ENCODE measurements at places on chromosomes 5 and 9. TPM values are rescaled to one million over a fixed set of nuclear protein-coding genes. Genes with fewer than 3 reads are reported as not detected.

FRRS1L gene
- total RNA-seq: 0.29 TPM

TYRP1 gene
- 1.0 TPM for total RNA-seq

TLX3 gene
- total RNA-seq: not detected

GRCh38 chr5:11251247-11251646 lies 490.2 kb upstream of the DAP start:
- no peak for DNase-seq

DNA sequence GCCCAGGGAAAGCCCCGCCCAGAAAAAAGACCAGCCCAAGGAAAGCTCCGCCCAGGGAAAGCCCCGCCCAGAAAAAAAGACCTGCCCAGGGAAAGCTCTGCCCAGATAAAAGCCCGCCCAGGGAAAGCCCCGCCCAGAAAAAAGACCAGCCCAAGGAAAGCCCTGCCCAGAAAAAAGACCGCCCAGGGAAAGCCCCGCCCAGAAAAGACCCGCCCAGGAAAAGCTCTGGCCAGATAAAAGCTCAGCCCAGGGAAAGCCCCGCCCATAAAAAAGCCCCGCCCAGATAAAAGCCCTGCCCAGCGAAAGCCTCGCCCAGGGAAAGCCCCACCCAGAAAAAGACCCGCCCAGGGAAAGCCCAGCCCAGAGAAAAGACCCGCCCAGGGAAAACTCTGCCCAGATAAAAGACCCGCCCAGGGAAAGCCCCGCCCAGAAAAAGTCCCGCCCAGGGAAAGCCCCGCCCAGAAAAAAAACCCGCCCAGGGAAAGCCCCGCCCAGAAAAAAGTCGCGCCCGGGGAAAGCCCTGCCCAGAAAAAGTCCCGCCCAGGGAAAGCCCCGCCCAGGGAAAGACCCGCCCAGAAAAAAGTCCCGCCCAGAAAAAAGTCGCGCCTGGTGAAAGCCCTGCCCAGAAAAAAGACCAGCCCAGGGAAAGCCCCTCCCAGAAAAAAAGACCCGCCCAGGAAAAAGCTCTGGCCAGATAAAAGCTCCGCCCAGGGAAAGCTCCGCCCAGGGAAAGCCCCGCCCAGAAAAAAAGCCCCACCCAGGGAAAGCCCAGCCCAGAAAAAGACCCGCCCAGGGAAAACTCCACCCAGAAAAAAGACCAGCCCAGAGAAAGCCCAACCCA lies 11.9 kb downstream of the GRIN1 start:
- DNase-seq: no peak

- DNase-seq: no peak
Observed at GRCh38 chr5:123700624-123701287, 188.8 kb downstream of the CSNK1G3 start.

ARHGEF37 gene
- 18.0 TPM for total RNA-seq

GRCh38 chr5:135430135-135430437 lies 17.1 kb downstream of the DCANP1 start:
- DNase-seq: no peak

- DNase-seq: no peak
Observed at GRCh38 chr5:117065161-117065560, 490.5 kb upstream of the SEMA6A start.

GRCh38 chr5:131634666-131634995 lies 398 bp downstream of the RAPGEF6 start:
- DNase-seq: peak; percentile 84

DOLPP1 gene
- 4.0 TPM for total RNA-seq

GRCh38 chr5:50606179-50606578 lies 60.3 kb upstream of the PARP8 start:
- DNase-seq: no peak

LCP2 gene
- 25.7 TPM for total RNA-seq

- no peak for DNase-seq
Observed at GRCh38 chr5:4207486-4207885, 611.9 kb downstream of the IRX1 start.

GRCh38 chr5:96702503-96703383 lies 40.6 kb downstream of the CAST start:
- DNase-seq: peak; percentile 97

RAD50 gene
- total RNA-seq: 36.3 TPM

- DNase-seq: no peak
Observed at GRCh38 chr5:78705826-78706225, 57.3 kb upstream of the LHFPL2 start.

IFNA21 gene
- not detected for total RNA-seq

- DNase-seq: no peak
Observed at GRCh38 chr5:146894753-146895521, 16.4 kb upstream of the PPP2R2B start.

GRCh38 chr5:14086261-14086660 lies 56.9 kb upstream of the TRIO start:
- DNase-seq: no peak

GRCh38 chr5:151820903-151821302 lies 49.1 kb downstream of the G3BP1 start:
- DNase-seq: no peak

DNA sequence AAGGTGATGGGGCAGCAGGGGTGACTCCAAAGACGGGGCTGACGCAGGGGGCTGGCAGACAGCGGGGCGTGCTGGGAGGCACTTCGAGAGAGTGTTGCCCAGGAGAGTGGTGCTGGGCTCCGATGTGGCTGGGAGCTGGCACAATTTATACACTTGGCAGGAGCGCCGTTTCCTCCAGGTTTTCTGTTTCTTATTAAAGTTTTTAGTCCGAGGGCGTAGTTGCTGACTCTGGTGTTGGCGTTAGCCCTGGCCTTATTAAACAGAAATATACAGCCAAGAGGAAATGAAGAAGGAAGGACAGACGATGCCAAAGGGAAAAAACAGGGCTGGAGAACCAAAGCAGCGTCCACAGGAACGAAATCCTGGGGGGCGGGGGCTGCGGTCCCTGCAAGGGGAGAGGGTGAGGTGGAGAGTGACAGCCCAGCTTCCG lies 139.6 kb upstream of the PHYKPL start:
- DNase-seq: peak; percentile 69

MEF2C gene
- total RNA-seq: 137 TPM

GRCh38 chr5:142934051-142934762 lies 164.0 kb downstream of the ARHGAP26 start:
- DNase-seq: no peak

DNA sequence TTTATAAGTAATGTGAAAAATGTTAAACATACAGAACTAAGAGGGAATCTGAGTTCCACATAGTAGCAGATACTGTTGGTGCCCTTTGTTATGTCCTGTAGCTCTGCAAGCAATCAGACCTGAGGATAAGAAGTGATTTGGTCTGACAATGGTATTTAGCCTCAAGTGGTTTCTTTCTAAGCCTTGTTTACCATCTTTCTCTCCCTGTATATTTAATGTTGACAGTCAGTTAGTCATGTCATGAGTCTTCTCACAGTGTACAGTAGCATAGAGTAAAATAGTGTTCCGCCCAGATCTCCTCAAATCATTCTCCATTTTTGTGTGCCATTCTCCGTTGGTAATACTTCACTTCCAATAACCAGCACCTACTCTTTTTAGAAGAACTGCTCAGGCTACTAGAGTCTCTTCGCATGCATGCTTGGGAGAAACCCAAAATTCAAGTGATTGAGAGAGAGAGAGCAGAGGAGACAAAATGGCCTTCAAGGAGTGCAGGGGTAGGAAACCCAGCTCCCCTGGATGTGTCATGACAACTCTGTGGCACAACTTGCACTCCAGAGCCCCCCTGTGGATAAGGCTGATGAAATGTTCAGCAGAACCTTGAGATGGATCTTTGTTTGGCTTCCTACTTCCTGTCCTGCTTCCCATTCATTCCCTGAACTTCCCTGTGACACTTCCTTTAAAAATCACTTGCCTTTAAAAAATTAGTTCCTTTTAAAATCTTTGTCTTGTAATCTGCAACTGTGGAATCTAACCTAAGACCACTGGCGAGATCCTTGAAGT lies 129.2 kb upstream of the FST start:
- DNase-seq: no peak

GRCh38 chr9:129513856-129514496 lies 106.9 kb downstream of the C9orf50 start:
- peak; percentile 56 for DNase-seq

DNA sequence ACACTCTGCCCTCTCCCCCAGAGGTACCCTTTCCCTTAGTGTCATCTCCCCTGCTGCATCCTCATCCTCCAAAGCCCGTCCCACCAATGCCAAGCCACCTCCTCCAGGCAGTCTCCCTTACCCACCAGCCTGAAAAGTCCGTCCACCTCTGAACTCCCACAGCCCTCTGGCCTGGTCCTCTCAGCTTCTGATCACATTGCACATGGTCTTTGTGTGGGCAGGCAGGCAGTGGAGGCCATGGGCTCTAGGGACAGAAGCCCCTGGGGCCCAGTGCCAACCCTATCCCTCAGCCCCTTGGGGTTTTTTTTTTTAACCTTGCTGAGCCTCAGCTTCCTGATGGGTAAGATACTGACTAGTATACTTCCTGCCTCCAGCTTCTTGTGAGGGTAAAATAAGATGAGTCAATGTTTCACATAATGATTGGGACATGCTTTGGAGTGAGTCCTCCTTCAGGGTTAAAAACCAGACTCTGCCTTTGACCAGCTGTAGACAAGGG lies 19.4 kb downstream of the CSF1R start:
- DNase-seq: no peak

CARD6 gene
- 10.4 TPM for total RNA-seq

DNA sequence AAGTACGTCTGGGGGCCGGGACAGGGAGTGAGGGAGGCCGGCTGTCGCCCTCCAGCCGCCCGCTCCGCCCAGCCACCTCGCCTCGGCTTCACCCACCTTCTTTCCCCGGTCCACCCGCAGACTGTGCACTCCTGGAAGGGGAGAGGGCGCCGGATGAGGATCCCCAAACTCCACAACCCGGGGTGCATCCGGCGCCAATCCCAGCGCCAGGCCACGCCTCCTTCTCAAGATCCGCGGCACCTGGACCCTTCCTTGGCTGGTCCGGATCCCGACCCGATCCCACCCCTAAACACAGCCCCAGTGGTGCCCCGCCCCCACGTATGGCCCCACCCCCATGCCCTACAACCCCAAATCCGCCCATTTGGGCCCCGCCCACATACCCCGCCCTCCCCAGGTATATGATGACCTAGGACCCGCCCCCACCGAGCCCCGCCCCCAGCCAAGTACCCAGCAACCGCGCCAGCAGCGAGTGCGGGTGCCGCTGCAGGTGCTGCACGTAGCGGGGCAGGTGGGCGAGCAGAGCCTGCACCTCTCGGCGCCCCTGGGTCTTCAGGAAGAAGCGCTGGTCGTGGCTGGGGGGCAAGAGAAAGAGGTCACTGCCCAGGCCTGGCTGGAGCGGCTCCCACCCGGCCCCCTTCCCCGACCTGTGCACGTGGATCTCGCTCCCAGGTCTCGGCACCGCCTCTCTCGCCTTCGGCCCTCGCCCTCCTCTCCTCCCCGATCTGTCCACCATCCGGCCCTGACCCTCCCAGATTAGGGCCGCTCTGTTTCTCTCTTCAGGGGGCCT lies 3.2 kb downstream of the PIP5KL1 start:
- DNase-seq: peak; percentile 52

FNIP1 gene
- 50.0 TPM for total RNA-seq

DNA sequence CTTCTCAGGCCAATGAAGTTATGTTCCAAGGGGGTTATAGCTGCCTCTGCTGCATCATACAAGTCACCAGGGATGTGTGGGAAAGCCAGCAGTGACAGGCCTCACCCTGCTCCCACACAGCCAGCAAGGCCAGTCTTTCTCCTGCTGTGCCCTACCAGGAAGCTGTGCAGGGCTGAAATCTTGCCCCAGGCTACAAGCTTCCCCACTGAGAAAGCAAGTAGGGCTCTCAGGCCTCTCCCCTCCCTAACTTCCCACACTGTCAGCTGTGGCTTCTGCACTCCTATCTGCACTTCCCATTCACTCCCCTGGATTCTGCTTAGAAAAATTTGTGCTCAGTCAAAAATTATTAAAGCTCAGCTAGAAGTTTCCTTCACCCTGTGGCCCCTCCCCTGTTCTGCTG lies 611.2 kb upstream of the ZNF608 start:
- no peak for DNase-seq

CDC20B gene
- not detected for total RNA-seq

GRCh38 chr5:65142511-65143011 lies 339.2 kb downstream of the ADAMTS6 start:
- no peak for DNase-seq

DNA sequence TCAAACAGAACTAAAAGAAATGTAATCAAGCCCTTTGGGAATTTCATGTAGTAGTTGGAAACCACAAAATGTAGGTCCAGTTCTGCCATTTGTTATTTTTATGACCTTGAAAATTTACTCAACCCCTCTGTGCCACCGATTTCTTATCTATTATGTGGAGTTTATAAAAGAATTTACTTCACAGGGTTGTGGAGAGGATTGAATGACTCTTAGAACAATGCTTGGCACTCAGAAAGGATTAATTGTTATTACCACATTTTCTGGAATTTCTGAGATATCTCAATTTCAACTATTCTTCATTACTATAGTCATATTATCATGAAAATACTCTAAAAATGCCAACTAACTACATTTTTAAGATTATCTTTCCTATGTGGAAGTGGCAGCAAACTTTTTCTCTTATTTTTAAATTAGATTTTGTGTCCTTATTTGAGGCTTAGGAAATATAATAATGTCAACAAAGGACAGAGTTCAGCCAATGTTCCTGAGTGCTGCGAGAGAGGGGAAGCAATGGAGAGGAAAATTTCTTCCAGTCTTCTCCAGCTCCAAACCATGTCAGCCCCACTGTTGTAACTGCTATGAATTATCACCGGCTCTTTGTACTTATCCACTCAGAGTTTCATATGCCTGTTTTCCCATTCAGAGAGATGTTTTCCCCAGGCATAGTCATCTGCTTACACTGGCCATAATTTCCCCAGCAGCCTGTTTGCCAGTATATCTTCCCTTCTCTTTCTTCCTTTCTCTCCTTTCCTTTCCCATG lies 525.6 kb downstream of the SPATA31D1 start:
- DNase-seq: no peak

DNA sequence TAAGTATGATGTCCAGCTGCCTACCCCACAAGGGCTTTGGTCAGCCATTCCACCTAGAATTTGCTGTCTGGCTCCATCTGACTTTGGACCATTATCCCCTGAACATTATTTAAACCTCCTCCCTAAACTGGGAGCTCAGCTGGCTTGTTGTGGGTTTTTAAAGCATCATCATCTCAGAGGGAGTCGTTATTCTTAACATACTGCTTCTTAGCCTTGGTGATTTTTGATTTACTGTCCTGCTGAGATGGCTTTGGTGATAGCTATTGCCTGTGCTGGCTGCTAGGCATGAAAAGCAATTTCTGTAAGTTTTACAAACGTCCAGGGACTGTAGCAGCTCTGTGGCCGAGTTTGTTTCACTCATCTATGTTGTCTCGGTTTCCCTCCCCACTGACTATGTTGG lies 256.1 kb downstream of the NR3C1 start:
- no peak for DNase-seq

GRCh38 chr5:165497707-165498106 lies 1992.3 kb downstream of the MAT2B start:
- no peak for DNase-seq

DNA sequence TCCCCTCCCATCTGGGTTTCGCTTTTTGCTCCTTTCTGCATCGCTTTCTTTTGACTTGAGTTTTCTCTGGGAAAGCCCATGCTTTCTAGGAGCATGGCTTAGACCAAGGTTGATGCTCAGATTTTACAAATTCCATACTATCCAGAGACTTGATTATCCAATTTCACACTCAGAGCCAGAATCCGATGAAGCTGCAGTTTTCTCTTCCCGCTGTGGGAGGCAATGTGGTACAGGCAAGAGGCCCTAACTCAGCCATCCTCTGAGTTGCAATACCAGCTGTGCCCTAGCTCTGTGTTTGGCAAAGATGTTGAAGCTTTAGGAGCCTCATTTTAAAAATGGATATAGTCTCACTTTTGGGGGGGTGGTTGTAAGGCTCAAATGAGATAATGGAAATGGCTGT lies 85.1 kb downstream of the BRINP1 start:
- DNase-seq: no peak

KIF20A gene
- total RNA-seq: 0.26 TPM

MOB3B gene
- total RNA-seq: 9.0 TPM

Data from aorta (tissue), 5 donors.